ENCODE measurements at places on chromosomes 4 and X.

DNA sequence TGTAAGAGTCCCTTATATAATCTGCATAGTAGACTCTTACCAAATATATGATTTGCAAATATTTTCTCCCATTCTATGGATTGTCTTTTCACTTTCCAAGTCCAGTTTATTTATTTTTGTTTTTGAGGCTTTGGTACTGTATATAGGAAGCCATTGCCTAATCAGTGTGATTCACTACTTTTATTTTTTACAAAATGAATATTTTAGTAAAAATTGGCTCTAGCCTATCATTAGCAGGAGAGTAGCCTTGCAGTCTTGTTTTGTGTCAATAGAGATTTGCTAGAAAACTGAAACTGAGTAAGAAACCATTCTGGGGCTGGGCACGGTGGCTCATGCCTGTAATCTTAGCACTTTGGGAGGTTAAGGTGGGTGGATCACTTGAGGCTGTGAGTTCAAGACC, 199.9 kb upstream of the MAB21L2 start:
- no peak for DNase-seq

GRCh38 chr4:153479101-153479500, 12.9 kb downstream of the TMEM131L start:
- no peak for DNase-seq

DNA sequence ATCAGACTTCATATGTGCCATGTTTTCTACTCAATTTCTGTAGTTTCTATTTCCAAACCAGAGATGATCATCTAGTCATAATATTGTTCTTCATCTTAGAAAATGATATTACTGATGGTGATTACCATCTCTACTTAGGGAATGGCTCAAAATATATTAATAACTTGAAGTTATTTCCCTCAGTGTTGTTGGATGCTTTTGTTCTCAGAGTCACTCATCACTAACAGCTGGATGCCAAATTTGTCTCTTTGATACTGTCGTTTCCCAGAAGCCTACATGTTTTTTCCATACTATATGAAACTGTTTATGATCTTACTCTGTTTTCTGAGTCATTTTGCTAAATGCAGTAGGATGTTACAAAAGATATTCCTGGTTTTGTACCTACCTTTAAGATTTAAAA, 8.9 kb downstream of the PGAM4 start:
- DNase-seq, result no peak

- DNase-seq, result no peak
Measured at GRCh38 chr4:142743121-142743825, 102.8 kb downstream of the INPP4B start.

DNA sequence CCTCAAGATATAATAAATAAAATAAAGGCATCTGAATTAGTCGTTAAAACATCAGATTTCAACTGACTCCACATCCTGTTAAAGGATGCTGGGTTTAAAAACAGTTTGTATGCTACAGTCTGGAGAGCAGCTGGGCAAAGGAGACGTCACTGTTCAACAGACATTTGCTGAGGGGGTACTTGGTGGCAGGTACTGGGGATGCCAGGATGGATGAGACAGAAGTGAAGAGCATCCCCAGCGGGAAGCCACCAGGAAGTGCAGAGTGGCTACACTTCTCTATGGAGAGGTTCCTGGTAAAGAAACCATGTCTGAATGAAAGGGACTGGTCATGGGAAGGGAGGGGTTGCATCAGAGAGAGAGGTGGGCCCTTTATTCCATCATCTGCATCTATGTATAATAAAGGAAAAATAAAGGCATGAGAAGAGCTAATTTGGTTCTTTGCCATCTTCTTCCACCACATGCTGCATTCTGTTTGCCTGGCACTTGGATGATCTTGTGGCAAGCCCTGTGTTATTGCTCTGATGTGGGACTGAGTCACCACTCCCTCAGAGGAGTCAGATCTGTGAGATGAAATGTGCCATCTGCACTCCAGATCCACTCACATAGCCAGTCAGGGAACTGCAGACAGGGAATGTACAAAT, 145.0 kb downstream of the SOWAHB start:
- no peak for DNase-seq

- DNase-seq, result no peak
Measured at GRCh38 chr4:81021142-81021944, 9.2 kb upstream of the BMP3 start.

DNA sequence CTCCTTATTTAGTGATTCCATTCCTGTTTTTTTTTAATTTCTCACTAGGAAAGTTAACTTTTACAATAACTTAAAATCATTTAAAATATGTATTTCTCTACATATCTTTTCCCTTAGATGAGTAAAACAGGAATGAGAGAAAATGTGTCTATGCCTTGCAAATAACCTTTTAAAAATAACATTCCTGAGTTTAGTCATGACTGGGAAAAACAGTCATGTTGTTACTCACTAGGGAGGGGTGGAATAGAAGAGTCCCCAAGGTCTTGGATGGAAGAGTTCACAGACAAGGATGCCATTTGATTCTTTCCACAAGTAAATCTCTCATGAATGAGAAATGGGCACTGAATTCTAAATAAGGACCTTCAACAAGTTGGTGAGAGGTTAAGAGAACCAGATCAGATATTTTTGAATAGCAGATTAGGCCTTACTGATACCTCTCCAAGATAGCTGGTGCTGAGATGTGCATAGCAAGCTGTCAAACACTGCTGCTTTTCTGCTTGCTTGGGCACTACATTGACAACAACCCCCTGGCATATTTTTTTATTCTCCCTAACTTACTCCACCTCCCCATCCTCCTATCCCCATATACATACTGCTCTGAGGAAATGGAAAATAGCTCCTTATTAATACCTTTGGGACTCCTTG, 25.1 kb downstream of the UGDH start:
- no peak for DNase-seq

DNA sequence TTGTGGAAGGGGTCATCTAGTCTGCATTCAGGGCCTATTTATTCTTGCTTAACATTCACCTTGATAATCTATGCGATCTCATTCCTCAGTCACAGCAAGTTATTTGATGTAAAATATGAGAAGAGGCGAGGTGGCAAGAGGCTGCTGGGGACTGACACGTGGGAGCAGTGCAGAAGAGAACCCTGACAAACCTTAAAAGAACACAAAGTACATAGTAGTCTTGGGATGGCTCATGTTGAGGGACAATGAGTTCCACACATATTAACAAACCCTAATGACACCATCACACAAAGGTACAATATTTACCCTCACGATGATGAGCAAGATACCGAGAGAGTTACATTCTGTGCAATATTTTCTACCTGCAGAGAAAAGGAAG, 57.5 kb downstream of the MAML3 start:
- DNase-seq, result no peak

GRCh38 chr4:8344377-8344776, 74.8 kb downstream of the HTRA3 start:
- no peak for DNase-seq

- DNase-seq, result no peak
Measured at GRCh38 chr4:123116412-123116811, 194.0 kb upstream of the NUDT6 start.

DNA sequence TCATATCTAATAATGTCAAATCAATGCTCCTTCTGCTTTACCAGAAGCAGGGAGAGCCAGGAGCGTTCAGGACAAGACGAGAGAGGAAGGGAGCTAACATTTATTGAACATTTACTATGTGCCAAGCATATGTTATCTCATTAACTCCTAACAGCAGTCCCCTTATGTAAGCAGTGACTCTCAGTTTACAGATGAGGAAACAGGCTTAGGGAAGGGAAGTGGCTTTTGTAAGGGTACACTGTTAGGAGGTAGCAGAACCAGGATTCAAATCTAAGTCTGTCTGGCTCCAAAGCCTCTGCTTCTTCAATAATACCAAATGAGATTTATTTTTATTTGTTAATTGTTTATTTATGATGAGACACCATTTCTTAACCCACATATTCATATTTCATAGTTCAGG, 2.6 kb upstream of the STARD8 start:
- no peak for DNase-seq

- DNase-seq, result no peak
Measured at GRCh38 chr4:75655562-75655961, 17.6 kb downstream of the G3BP2 start.

DNA sequence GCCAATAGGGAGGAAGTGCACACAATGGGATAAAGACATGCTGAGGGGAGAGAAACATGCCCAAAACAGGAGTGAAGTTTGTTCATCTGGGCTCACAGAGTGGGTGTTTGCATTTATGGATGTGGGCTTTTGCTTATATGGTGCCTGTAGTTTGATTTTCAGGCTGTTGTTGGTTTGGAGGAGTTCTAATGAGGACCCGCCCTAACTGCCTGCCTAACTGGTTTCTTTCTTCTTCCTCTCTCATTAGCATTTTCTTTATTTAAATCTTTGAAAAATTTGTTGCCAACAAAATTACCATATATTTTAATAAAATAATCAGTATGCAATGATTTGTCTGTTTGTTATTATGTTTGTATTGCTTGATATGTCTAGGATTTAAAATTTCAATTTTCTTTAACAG, 1965.8 kb downstream of the C4orf33 start:
- no peak for DNase-seq

DNA sequence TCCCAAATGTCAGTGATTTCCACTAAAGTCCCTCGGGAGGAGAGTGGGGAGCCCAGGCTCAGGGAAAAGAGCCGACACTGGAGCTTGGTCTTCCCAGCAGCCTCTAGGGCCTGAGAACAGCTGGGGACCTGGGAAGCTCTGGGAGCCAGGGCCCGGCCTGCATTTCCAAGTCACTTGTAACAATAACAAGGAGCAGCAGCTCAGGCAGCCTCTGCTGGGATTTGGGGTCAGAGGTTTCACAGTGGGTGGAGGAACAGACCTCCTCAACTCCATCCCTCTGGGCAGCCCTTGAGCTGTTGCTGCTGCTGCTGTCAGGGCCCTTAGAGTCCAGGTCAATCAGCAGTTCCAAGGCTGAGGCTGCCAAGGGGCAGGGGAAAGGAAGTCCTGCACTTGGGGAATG, 11.1 kb downstream of the STARD8 start:
- DNase-seq, result no peak

Data from hypothalamus (tissue), 51 donors.